ENCODE measurements at places on chromosomes 5 and 9.
A peak's percentile ranks its signal among the peaks of the same experiment; 100 is the strongest.

- DNase-seq: no peak
These were observed 227.2 kb downstream of the ICE1 start for GRCh38 chr5:5649641-5650040.

DNA sequence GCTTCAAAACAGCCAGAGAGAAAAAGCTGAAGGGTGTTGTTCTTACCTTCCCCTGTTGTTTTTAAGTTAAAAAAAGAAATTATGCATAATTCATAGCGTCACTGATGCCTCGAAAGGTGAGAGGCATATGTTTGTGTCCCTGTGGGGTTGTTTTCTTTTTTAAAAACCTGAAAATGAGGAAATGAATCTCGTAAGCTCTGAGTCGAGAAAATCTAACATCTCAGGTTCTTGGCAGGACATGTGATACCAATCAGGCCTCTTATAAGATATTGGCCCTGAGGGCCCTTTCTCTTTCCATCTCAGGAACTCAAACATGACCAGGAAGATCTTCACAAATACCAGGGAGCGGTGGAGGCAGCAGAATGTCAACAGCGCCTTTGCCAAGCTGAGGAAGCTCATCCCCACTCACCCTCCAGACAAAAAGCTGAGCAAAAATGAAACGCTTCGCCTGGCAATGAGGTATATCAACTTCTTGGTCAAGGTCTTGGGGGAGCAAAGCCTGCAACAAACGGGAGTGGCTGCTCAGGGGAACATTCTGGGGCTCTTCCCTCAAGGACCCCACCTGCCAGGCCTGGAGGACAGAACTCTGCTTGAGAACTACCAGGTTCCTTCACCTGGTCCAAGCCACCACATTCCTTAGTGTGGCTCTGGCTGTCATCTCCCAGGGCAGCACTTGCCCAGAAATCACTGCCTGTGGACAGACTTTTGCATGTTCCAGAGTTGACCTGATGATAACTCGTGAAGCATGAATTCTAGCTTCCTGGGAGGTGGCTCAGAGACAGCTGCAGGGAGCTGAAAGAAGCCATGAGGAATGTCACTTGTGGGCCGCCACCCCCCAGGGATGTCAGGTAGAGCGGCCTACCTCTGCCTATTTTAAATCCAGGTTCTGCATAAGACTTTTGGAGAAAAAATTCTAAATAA, at the start of gene TAL2:
TSS of gene TAL2 (plus strand) at position 274 of the 921 bp plus-strand sequence. CDS start at position 314, 40 bp downstream.
- no peak for DNase-seq

DNA sequence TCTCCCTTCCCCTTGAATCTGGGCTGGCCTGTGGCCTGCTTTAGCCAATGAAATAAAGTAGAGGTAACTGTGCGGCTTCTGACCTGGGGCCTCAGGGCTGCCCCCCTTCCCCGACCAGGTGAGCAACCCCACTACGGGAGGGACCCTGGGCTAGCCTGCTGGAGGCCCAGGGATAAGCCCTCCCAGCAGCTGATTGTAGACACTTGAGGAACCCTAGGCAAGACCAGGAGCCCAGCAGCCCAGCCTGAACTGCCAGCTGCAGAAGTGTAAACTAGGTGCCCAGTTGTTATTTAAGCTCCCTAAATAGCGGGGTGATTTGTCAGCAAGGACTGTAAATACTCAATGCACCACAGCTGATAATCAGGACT, 41.3 kb downstream of the RAPGEF1 start:
- DNase-seq: no peak

GRCh38 chr9:91770229-91770628, 179.8 kb downstream of the ROR2 start:
- DNase-seq: no peak

DNA sequence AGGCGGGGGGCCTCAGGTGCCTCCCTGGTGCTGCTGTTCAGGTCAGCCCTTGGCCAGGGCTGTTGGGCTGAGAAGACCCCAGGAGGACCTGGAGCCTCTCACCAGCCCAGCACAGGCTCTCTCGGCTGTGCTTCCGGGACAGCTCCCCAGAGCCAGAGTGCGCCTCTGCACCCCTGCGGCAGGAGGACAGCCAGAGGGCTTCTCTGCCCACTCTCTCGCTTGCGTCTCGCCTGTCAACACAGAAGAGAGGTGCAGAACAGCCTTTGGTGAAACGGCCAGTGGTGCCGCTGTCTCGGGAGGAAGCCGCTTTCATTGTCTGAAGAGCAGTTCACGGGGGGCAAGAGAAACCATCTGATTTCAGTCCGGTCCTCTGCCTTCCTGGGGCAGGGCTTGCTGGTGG, 3.8 kb upstream of the NACC2 start:
- peak; percentile 38 for DNase-seq

DNA sequence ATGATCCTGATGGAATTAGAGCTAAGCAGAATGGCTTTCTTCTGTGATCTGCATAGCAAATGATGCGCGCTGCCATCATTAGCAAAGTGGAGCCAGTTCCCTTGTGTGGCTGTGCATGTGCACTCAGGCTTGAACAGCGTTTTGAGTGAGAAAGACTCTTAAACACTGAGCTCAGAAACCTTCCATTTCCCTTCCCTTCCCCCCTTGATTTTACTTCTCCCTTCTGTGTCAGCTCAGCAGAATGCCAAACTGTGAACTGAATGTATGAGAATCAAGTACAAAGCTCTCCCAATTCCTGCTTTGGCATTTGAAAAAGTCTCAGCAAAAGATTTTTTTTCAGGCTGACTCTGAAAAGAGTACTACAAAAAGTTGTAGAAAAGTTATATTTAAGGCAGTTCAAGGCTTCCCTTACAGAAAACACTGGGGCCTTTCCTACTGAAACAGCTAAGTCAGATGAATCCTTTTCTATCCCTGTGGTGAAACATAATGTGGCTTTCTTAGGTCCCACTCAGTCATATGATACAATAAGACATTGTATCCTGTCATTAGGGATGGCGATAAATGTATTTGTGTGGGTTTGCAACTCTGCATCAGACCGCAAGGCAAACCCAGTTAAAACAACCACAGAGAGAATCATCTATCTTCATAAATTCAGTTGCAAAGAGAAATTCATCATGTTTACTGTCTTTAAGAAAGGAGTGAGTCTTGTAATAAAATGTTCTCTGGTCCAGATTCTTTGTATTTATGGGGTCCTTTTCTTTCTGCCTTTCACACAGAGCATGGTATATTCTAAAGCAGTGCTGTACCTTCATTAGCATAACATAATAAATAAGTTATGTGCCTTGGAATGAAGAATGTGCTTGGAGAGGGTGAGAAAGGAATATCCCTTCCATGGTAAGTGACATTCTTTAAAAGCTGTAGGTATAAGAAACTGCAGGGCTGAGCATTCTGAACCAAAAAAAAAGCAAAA, 222.6 kb downstream of the CAAP1 start:
- no peak for DNase-seq

DNA sequence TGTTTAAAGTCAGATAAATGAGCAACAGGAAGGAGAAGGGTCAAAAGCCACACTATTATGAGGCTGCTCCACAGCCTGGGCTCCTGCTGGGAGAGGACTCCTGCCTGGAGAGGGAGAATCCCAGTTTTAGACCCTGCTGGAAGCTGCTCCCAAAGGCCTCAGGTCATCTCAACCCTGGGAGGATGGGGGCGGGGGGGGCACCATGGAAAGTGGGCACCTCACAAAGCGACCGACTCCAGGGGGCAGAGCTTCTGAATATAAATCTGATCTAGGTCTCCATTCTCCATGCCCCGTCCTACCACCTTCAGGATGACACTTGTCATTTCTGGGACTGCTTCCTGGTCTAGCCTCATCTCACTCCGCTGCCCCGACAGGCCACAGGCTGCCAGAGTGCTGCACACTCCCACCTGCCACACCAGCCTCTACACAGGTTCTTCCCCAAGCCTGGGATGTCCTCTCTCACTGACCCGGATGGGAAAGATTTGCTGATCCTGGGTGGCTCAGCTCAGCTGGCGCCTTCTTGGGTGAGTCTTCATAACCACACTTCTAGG, 183.4 kb downstream of the GAPVD1 start:
- DNase-seq: no peak

DNA sequence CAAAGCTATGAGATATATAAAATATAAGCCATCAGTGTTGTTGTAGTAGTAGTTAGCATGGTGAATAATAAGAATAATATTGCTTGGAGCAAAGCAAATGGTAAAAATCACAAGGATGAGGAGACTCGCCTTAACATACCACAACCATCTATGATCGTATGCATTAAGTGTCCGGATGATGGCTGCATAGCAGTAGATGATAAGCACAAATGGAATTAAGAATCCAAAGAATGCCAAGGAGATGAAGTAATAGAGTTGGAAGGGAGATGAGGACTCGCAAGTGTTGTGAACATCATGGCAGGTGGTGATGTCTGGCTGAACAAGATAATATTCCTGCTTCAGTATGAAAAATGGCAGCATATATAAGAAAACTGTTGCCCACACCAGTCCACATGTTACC, 5.5 kb downstream of the F2RL2 start:
- no peak for DNase-seq

DNA sequence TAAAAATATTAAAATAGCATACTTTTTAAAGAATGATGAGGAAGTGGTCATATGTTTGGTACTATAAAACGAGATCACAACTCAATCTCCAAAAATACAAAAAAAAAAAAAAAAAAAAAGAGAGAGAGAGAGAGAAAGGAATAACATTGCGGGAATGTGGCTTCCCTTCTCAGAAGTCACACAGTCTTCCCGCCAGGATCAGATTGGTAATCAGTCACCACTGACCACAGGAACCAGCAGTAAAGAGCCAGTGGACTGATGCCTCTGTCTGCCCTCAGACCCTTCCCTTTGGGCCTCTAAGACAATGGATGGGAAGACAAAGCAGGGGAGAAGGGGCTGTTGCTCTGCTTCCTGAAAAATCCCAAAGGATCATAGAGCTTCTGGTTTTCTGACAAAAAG, 104.9 kb downstream of the KLHL3 start:
- DNase-seq: no peak

DNA sequence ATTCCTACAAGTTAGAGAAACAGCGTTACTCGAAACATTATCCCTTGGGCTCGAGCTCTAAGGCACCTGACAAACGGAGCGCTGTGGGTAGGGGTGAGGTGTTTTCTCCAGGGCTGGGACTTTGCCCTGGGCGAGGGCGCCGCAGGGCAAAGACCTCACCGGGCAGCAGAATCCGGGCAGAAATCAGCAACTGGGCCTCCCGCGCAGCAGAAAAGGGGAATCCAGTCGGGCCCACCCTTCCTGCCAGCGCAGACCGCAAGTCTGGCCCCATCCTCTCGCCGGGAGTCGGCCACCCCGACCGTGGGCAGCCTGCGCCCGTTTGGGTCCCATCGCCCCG, 430 bp upstream of the MSH3 start:
- no peak for DNase-seq

DNA sequence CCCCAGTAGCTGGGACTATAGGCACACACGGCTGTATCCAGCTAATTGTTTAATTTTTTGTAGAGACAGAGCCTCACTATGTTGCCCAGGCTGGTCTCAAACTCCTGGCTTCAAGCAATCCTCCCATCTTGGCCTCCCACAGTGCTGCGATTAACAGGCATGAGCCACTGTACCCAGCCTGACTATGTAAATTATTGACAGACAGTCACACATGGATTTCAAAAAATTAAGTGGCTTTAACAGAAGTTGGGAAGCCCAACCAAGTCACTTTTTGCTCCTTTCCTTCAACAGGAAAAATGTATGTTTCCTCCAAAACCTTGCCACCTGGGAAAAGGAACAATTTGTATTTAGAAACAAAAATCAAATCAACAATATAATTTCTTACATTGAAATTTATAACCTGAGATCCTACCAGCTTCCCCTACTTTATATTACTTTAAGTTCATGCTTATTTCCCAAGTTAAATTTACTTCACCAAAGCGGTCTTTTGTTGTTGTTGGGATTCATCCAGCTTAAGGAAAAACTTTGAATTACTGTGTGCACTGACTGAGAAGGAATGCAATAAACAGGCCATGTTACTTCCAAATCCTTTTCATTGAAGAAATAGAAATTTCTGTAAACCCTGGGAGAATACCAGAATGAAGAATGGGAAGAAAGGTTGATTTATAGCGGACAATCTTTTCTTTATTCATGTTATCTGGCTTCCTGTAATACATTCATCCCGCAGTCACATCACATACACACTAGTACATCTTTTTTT, 8.6 kb downstream of the PCA3 start:
- no peak for DNase-seq

- no peak for DNase-seq
These were observed 112.9 kb downstream of the SH3TC2 start for GRCh38 chr5:148949841-148950470.

DNA sequence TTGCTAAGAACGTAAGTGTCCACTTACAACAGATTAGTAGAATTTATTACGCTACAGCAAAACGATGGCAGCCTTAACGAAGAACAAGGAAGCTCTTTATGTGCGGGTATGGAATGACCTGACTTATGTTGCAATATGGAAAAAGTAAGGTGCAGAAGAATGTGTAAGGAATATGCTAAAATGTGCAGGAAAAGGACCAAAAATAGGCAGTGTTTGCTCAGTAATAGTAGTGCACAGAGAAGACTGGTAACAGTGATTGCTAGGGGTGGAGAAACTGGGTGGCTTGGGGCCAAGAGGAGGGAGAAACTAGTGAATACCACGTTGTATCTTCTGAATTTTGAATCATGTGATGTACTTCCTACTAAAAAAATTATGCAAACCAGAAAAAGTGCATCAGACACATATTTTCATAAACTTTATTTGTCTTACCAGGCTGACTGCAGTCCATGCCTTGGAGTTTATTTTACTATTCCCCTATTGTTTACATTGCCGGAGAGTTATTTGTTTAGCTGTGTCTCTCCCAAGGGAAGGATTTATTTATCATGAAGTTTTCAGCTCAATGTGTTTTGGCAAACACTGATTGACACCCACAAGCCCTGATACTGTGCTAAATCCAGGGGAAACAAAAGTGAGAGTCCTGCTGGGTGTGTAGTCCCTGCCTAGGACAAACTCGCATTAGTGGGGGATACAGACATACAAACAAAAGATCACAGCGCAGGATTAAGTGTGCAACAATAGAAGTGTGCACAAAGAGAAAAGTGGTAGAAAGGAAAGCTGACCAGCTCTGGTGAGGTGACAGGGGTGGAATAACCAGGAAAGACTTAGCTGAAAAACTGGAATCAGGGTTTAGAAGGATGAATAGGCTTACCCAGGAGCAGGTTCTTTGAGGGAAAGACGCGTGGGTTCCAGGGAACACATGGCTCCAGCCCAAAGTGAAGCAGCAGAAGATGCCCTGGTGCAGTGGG, 34.0 kb upstream of the ZNF484 start:
- peak; percentile 33 for DNase-seq

- DNase-seq: no peak
These were observed 11.2 kb downstream of the SPATA31D1 start for GRCh38 chr9:81999806-82000205.

GRCh38 chr5:109105631-109106267, 304.0 kb downstream of the PJA2 start:
- DNase-seq: no peak

- no peak for DNase-seq
These were observed 79.3 kb downstream of the FOXD1 start for GRCh38 chr5:73369278-73369677.

GRCh38 chr5:137894586-137894985, 5.3 kb downstream of the PKD2L2 start:
- no peak for DNase-seq

Data from suppressor macrophage treated with lipopolysaccharide for 1 hour (primary cell).